CD4-positive, alpha-beta memory T cell (primary cell): ENCODE measurements at places on chromosomes 2 and 18. TPM values are rescaled to one million over a fixed set of nuclear protein-coding genes. Genes with fewer than 3 reads are reported as not detected.

DNA sequence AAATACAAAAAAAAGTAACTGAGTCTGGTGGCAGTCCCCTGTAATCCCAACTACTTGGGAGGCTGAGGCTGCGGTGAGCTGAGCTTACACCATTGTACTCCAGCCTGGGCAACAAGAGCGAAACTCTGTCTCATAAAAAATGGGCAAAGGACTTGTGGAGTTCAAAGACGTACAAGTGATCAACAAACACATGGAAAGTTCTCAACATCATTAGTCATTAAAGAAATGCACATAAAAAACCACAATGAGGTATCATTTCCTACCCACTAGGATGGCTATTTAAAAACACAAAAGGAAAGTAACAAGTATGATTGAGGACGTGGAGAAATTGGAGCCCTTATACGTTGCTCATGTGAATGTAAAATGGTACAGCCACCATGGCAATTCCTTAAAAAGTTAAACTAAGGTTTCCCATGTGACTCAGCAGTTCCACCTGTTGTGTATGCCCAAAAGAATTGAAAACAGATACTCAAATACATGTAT, 52.3 kb downstream of the RAB10 start:
- no peak for DNase-seq

RHBDD1 gene
- 66.0 TPM for total RNA-seq

DNA sequence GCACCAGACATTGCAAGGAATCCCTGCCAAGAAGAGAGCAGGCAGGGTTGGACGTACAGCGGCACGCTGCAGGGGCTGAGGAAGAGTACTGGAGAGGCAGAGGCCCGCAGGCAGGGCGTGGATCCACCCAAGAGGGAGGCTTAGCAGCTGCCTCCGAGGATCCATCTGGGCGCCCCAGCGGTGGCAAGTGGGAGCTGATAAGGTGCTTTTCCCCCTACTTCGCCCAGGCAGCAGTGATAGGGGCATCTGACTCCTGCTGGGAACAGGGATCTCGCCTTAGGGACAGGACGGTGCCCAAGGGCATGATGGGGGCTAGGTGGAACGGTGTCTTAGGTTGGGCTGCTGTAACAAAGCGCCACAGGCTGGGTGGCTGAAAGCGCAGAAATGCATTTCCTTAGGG, 67.4 kb upstream of the HS6ST1 start:
- DNase-seq, result no peak

DNA sequence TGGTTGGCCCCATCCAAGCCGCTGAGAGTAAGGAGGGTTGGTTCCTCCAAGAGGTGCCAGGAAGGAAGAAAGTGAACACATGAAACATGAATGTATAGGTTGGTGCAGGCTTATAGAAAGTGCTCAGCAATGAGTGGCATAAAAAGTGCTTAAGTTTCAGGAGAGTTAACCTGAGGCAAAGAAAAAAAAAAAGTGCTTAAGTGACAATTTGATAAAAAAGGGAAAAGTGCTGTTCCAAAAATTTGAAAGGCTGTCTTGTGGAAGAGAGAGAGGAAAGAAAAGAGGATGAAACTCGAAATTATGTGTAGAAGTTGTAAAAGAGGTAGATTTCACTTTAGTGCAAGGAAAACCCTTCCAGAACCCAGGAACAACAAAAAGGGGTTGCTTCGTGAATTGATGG, 85.5 kb upstream of the MAP4K4 start:
- DNase-seq, result no peak

- no peak for DNase-seq
These were observed 18.6 kb downstream of the EHBP1 start for GRCh38 chr2:62724106-62724505.

DNA sequence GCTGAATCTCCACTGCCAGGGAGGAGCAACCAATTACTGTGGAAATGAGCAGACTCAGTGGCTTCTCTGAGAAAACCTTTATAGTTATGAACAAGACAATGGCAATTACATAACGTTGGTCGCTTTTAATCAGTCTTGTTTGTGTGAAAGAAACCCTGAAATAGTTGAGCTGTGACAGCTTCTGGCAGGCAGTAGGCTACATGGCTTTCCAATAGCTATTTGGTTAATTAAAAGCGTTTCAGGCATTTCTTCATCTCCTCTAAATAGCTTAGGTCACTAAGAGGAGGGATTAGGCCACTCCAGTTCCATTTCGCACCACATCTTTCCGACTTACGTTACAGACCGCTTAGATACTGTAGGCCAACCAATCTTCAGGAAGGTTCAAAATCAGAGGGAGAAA, 794.4 kb upstream of the ID2 start:
- no peak for DNase-seq

- DNase-seq, result no peak
These were observed 94.3 kb downstream of the OLA1 start for GRCh38 chr2:174153757-174154680.

GRCh38 chr2:101114268-101114783, 36.9 kb downstream of the TBC1D8 start:
- no peak for DNase-seq

DNA sequence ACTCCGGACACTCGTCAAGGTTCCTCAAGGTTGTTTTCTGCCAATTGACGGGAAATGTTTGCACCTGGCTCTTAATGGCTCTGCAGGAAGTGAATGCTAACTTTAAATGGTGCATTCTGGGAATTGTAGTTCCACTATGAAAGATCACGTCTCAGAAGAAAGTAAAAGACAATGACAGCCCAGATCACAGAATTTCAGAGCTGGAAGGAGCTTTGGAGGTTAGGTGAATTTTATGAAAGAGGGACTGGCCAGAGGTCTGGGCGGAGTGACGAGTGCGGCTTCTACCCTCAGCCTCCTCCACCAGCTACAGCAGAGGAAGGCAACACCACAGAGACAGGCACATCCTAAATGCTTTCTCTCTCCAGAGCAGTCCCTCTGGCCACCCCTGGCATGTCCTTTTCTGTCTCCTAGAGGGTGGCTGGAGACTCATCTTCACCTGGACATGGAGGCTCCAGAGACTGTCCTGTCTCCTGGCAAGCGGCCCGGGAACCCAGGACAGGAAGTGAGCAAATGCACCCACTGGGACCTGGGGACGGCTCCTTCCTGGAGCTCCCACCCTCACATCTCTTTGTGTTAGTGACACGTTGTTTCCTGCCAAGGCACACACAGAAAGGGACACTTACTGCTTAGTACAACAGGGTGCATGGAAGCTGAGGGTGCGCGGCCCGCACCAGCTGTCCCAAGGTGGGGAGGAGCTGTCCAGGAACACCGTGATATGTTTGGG, 19.4 kb downstream of the THAP4 start:
- DNase-seq, result peak; percentile 59

DNA sequence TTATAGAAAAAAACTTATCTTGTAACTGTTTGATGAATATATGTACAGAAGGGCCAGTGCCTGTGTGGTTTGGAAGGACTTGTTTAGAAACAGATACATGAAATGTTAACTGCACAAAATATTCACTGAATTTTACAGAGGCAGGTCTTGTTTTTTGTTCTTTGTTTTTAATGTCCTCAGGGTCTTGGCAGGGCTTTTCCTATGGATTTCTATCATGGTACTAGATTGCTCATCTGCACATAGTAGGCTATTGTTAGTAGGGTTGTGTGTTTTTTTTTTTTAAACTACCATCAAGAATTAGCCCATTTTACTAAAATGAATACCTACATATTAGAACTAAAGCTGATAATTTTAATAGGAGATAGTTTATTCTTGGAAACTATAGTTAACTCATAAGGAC, 3.5 kb downstream of the CABYR start:
- DNase-seq, result no peak

DNA sequence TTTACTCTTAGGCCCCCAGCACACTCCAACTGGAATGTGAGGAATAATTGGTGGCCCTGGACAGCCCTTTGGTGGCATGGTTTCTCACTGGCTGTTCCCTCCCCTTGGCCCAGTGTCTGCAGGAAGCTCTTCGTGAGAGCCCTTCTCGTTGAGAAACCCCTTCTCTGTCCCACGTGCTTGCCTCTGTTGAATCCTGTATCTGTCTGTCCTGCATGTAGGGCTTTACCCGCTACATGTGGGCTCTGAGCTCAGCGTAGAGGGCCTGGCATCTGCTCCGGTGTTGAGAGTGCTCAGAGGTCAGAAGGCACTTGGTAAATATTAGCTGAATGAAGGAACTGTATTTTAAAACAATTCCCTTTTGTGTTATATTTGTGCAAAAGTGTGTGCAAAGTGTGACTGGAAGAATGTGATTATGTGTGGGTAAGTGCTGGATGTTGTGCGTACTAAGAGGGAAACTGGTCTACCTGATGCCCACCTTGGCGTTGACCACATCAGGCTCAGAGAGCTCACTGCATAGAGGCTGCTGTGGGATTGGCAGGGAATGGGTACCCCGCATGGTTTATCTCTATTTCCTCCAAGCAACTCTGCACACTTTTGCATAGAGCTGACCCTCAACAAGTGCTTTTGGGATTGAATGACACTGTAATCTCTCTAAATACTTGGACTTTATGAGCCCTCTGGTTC, 40.0 kb downstream of the RNF144A start:
- DNase-seq, result no peak
